ENCODE measurements at places on chromosomes 5 and 9. TPM values are rescaled to one million over a fixed set of nuclear protein-coding genes. Genes with fewer than 3 reads are reported as not detected.

The PCDHA11 gene
- not detected for total RNA-seq

GRCh38 chr9:94084314-94084713 is at the start of gene PTPDC1:
TSS of gene PTPDC1 (plus strand) at chr9:94084464. CDS start at chr9:94084531, 67 bp downstream.
- DNase-seq: peak; percentile 15

GRCh38 chr9:136228107-136228875 is 17.3 kb downstream of the QSOX2 start:
- peak; percentile 21 for DNase-seq

DNA sequence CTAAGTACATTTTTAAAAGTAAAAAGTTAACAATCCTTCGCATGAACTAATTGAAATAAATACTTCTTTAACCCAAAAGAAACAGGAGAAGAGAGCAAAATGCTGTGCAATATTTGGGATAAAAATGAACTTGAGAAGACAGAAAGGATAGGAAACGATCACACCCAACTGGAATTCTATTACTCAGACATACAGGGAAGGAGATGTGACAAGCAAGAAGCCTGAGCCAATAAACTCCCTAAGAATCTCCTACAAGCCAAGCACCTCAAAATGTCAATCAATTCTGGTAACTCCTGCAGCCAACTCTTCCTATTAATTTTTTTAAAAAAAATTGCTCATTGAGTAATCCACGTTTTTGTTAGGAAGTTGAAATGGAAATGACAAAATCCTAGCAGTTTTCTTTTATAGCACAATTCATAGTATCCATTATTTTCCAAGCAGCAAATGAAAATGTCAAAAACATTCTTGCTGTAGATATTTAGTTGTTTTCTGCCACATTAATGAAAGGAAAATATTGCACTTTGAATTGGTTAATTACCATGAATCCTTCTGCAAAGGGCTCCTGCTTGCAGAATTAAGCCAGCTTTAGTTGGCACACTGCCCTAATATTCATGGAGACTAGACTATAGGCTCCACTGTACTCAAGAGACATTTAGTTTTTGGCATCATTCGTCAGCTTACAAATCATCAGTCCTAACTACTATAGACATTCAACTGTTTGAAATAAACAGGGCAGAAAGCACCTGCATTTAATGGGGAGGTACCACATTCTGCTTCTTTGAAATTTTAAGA is 89.0 kb downstream of the RFX3 start:
- no peak for DNase-seq
